ENCODE measurements at places on chromosomes 6 and 20.

DNA sequence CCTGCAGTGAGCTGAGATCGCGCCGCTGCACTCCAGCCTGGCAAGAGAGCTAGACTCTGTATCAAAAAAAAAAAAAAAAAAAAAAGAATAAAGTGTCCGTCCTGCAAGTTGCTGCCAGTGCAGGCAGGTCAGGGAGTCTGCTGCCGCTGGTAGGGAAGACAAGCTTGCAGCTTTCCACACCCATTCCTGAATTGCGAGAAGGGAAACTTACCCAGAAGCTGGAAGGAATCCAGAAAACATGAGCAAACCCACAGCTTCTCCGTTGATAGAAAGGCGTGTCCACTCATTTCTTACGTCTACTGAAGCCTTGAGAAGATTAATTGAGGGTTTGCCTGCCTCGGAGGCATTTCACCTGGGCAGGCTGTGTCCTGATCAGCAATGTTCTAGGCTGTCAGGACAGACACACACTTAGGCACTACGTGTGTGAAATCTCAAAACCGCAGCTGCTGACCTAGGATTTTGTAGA is 61.6 kb upstream of the DSP start:
- no peak for DNase-seq

DNA sequence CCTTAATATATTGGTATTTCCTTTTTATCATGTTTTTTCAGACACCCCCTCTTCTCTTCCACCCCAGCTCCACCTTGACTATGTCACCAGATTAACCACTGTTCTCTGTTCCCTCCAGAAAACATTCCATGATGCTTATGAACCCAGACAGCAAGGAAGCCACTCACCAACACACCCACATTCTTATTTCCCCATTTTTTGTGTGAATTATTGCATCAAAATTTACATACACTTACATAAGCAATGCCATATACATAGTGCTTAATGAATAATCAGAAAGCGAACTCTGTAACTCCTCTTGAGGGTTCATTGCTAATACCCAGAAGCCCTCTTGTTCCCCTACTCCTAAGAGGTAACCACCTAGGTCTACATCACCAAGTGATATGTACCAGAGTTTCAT is 182.3 kb upstream of the CDYL start:
- DNase-seq, result no peak

DNA sequence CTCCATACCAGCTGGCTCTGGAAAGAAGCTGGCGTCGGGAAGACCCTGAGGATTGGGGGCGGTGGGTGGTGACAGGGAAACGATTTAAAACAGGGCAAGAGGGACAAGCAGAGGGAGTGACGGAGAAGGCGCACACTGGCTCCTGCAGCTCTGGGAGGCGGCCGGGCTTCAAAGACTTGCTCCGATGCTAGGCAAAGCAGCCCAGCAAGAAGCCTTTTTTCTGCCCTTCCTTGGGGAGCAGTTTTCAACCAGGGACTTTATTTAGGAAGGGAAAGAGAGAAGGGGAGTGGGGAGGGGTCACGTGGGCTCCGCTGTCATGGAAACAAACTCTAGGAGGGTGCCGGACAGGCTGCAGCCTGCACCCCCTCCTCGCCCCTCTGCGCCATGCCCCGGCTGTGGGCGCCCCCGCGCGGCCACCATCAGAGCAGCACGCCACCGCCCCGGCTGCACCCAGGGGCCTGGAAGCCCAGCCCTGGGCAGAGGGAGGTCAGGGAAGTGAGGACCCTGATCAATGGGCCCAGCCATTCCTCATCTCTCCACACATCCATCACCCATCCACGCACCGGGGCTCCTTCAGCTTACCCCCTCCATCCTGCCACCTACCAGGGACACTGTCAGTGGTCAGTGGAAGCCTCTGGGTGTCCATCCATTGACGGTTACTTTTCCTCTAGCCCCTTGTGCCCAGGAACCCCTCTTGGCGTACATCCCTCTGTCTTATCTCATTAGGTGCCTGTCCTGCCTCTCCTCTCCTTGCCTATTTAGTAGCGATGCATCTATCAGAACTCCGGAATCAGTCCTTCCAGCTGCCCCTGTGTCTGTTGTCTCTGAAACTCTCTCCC is 66.6 kb upstream of the CCDC167 start:
- no peak for DNase-seq

DNA sequence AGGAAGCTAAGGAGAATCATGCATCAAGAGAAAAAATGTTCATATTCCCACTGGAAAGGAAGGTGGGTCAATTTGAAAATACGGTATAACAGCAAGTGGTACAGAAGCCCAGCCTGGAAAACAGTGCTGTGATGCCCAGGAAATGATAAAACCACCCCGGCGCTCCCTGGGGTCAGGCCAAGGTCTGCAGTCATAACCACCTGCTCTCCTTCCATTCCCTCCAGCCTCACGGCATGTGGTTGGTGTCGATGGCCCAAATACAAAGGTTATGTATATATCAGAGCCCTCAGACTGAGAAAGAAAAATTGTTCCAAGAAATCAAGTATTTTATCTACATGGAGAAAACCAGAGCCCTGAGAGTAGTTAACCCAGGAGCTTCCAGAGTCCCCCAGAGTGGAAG is 208.1 kb upstream of the CDYL start:
- no peak for DNase-seq

GRCh38 chr20:20847814-20848213 is 135.4 kb upstream of the RALGAPA2 start:
- no peak for DNase-seq

- DNase-seq, result no peak
These were observed 22.1 kb upstream of the POM121L2 start for GRCh38 chr6:27334141-27334540.

DNA sequence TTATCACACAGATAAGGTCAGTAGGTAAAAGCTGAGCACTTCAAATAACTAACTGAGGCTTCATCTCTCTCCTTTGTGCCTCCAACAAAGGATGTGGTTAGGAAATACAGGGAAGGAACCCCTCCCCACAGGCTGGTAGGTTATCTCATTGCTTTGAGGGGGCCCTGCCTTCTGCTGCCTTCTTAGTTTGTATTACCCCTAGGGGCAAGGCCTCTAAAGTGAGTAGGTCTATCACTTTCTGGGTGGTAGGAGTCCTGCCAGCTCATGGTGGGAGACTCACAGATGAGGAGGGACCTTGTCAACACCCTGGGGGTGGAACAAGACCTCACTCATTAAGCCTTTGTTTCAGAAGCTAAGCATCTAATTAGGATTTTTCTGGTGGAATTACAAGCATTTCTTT is 34.6 kb downstream of the EDN1 start:
- DNase-seq, result no peak

GRCh38 chr6:21748343-21749056 is 154.9 kb downstream of the SOX4 start:
- no peak for DNase-seq

DNA sequence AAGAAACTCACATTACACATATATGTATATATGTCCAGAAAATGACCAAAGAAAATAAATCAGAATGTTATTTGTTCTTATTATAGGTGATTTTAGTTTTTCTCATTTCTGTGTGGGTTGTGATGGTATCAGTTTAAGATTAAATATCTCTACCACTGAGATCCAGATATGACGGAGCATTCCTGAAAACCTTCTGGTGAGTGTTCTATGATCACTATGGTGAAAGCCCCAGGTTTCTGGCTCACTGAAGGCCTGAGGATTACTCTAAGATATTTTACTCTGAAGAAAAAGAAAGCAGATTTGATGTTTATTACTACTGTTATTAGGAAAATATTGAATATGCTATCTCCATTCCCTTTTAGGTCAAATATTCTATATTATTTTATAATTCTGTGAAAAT is 62.8 kb upstream of the L3MBTL3 start:
- no peak for DNase-seq

- no peak for DNase-seq
These were observed 646.7 kb upstream of the PTCHD4 start for GRCh38 chr6:48757661-48758060.

- no peak for DNase-seq
These were observed 73.7 kb downstream of the DTNBP1 start for GRCh38 chr6:15588971-15589634.

- DNase-seq, result no peak
These were observed 402.5 kb downstream of the PLCB1 start for GRCh38 chr20:8534368-8535160.

DNA sequence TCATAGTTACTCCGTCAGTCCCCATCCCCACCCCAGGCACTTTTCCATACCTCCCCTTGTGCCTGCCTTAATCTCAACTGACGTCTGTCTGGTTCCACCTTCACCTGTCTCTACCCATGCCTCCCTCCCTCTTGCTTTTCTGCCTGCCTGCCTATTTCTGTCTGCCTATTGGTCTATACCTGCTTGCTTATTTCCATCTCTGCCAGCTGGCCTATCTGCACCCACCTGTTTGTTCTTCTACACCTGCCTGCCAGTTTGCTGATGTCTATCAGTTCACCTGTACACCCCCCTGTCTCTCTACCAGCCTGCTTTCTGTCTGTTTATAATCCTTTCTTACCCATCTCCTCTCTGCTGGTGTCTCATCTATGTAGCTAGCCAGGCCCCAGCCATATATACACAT is 87.5 kb downstream of the RALGAPA2 start:
- DNase-seq, result no peak

DNA sequence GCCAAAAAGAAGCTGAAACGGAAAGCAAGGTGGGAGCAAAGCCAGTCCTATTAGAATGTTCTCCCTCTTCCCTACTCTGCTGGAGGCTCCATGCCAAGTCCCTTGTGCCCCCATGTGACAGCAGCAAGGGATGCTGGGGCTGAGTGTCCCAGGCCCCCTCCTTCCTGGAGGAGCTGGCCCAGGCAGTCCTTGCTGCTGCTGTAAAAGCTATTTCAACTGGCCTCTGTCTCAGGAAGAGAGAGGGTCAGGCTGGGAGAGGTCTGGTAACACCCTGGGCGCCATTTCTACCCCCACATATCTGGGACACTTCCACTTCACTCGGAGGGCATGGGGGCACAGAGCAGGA is 25.0 kb downstream of the TTBK1 start:
- DNase-seq, result no peak

DNA sequence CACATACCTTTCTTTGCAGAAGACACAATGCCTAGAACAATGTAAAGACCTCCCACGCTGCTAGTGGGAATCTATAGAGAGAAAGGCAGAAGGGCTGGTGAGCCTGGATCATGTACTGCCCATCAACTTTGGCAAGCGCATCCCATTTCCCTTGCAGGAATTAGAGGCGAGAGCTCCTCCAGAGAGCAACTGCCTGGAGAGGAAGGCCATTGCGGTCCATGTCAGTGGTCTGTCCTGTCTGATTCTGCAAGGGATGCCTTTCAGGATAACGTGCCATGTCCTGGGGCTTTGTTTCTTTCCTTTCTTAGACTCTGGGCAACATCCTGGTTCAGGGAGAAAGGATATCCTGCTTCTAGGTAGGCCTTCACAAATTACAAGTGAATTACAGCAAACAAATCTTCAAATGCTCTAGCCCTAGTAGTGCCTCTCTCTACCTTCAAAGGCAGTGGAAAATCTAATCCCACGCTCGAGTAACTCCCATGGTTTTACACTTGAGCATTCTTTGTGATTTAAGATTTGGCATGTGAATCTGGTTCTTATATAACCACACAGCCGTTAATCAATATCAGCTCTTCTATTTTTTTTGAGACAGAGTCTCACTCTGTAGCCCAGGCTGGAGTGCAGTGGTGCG is 38.5 kb downstream of the GCNT2 start:
- DNase-seq, result no peak

DNA sequence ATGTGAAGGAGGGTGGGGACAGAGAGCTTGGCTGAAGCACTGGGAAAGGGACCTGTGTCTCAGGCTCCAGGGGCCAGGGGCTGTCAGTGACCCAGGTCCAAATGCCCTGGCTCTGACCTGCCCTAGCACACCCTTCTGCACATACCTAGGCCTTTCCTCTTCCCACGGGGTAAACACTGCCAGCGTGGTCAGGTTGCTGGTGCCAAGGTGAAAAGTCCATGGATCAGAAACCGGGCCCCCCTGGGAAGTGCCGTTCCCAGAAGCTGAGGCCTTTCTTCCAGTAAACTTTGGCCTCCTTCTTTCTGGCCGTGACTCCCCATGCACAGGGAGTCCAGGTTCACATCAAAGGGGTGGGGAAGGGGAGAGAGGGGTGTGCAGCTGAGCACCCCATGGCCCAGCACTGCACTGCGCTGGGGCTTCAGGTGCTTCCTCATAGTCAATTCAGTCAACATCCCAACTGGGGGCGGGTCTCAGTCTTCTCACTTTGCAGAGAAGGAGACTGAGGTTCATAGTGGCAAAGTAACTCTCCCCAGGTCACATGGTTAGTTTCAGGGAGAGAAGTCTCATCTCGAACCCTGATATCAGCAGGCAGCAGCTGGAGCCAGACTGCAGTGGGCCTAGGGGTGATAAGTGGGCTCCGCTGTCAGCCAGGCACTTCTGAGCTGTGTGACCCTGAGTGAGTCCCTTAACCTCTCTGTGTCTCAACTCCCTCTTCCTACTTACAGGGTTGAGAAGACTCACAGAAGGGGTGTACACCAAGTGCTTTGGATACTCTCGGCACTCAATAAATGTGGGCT is 17.0 kb downstream of the PCK1 start:
- no peak for DNase-seq

DNA sequence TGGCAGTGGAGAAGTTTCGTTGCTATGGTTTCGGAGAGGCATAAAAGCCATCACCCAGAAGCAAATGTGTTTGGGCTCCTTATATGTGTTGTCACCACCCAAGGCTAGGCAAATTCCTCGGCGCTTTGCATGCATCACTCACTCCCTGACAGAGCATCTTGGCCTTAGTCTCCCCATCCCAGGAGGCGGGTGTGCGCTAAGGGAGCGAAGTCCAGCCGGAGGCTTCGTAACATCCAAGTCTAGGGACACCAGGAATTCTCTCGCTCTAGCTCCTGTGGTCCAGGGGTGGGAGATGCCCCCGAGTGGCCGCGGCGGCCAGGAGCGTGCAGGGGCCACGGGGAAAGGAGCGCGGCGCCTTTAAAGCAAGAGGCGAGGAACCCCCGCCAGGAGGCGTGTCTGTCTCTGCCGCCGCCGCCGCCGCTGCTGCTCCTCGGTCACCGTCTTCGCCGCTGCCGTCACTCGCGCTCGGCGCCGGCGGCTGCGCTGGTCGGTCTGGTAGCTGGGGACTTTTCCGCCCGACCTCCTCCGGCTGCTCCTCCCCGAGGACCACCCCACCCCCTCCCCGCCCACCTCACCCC is at the start of gene GRIK2:
TSS of gene GRIK2 (plus strand) at position 458 of the 578 bp plus-strand sequence.
- no peak for DNase-seq

- no peak for DNase-seq
These were observed 9.9 kb downstream of the BLOC1S5 start for GRCh38 chr6:8054276-8054675.

- DNase-seq, result no peak
These were observed 78.0 kb upstream of the AFDN start for GRCh38 chr6:167748458-167749379.

GRCh38 chr6:4727217-4727616 is 49.0 kb upstream of the CDYL start:
- no peak for DNase-seq

DNA sequence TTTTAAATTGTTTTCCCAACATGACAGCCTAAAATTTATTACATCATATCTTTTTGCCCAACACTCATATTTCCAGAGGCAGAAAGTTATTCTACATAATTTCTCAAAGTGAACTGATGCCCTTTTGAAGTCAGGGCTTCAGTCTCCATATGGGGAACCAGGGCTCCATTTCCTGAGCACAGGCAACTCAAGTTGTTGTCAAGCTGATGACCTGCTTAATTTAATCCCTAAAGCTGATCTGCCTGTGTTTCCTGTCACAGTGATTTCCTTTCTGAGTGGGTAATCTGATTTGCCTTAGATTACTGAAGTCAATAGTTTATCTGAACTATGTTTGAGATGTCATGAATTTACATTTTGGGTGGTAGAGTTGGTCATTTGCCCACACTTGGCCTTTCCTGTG is 932.1 kb upstream of the MANEA start:
- no peak for DNase-seq
